ENCODE measurements at places on chromosomes 7 and 10.
A peak's percentile ranks its signal among the peaks of the same experiment; 100 is the strongest.

GRCh38 chr7:7566651-7567611 is at the start of gene MIOS:
Gene MIOS, plus strand, starts transcription at chr7:7566884. Its CDS starts 5,592 bp downstream, at chr7:7572476.
- DNase-seq: peak; percentile 44

DNA sequence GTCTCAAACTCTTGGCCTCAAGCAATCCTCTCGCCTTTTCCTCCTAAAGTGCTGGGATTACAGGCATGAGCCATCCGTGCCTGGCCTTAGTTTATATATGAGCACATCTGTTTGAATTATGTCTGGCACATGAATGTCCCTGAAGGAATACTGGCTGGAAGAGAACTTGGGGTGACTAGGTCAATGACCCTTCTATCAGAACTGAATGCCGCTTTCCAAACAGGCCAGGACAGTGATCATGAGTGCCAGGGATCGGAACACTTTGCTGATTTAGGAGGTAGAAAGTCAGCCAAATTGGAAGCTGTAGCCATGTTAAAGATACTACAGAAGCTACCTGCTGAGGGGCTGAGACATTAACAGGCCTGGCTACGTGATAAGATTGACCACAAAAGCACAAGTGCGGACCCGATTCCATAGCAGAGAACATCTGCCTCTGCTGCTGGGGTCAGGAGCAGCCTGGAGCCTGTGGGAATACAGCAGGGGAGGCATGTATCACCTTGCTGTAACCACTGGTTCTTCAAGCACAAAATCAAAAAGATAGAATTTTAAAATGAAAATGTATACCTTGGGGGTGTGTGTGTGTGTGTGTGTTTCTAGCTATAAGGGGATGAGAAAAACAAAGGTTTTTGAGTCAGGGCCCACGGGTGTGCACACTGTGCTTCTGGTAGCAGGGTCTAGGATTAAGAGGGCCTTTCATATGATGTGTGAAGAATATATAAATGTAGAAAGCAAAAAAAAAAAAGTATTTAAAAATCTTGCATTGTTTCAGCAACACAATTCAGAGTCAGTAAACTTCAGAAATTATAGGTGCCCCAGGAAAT is 293.7 kb downstream of the BBS9 start:
- no peak for DNase-seq

GRCh38 chr7:44574287-44574872 is 672 bp upstream of the DDX56 start:
- DNase-seq: no peak

GRCh38 chr10:6674291-6674690 is 94.2 kb upstream of the PRKCQ start:
- DNase-seq: no peak

- no peak for DNase-seq
Observed at GRCh38 chr7:73905360-73905759, 44.4 kb downstream of the TMEM270 start.

DNA sequence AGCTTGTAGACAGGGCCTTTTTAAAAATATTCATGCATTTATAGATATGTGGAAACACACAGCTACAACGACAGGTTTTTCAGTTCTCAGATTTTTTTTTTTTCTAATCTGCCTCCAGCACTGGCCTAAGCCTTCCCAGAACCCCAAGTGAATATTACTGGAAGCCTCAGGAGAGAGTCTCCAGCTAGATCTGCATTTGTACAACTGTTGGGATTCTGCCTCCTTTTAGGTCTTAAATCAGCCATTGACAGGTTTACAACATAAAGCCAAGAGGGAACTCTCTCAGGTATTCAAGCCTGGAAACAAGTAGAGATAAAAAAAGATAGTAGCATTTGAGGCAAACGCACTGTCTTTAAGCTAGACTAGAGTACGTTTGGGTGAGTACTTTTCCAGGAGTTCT is 275.8 kb downstream of the ANKRD30A start:
- DNase-seq: no peak

DNA sequence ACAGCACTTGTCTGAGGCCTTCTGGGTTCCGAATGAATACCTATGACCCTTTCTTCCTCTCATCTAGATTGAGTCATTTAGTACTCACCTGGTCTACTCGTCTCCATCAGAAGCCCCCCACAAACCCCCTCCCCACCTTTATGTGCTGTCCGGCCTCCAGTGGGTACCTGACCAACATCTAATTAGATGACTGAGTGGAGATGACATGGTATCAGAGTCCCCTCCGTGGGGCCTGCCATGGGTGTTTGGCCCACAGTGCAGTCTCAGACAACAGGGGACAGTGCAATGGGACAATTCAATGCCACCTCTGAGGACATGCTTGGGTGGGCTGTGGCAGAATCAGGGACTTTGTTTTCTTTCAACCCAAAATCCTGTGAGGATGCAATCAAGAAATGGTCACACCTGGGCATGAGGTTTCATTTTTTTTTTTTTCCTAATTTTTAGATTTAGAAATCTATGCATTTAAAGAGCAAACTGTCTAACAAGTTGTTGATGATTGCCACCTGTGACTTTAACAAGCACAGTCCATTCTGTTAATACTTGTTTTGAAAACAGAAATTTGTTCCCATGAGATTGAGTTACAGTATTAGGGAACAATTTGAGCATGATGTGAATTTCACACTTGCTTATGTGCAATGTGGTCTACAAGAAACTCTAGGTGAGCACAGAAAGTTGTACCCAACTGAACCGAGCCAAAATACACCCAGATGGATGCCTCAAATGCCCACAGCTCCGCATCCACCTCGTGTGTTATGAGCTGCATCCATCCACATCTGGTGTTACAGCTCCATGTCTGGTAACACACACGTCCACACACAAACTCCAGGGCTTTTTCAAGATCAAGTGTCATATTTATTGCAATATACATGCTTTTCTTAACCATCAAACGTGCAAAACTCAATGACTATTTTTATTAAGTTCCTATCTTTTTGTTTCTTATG is 27.5 kb downstream of the GPRIN2 start:
- DNase-seq: no peak

- no peak for DNase-seq
Observed at GRCh38 chr10:35130663-35131062, 4.0 kb downstream of the CREM start.

GRCh38 chr10:58755340-58755610 is 242.6 kb downstream of the BICC1 start:
- DNase-seq: no peak

- no peak for DNase-seq
Observed at GRCh38 chr10:124164264-124164663, 70.9 kb upstream of the CHST15 start.

DNA sequence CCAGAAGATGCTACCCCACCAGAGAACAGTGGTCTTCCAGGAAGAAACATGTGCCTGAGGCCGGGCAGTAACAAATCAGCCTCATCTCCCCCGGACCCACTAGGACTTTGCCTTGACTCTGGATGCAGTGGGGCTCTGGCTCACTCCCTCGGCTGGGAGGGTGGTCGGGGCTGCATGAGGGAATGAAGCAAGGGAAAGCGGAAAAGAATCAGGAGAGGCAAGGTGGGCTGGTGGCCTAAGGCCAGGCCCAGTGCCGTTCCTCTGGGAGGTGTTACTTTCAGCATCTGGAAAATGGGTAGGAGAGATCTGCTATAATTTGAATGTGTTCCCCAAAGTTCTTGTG is 51.8 kb downstream of the CLEC2L start:
- no peak for DNase-seq

- DNase-seq: peak; percentile 11
Observed at GRCh38 chr7:135414850-135415439, 95.0 kb downstream of the CNOT4 start.

- DNase-seq: no peak
Observed at GRCh38 chr7:81482600-81483186, 287.2 kb downstream of the HGF start.

- DNase-seq: no peak
Observed at GRCh38 chr7:155211761-155212160, 85.9 kb upstream of the INSIG1 start.

DNA sequence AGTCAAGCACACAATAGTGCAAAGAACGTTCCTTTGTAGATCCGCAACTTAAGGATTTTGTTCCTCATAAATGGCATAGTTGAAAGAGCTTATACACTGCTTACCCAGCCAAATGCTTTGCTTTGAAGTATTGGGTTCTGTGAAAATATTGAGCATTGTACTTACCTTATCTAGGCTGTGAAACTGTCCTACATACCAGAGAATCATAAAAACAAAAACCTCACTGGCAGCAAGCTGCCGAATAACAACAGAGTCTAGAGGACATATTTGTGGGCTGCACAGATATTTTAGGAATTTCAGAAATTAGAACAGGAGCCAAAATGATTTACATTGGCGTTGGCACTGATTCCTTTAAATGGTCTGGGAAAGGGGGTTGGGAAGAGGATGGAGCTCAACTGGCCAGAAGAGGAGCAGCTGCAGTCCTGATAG is 174.8 kb downstream of the RTKN2 start:
- DNase-seq: no peak

DNA sequence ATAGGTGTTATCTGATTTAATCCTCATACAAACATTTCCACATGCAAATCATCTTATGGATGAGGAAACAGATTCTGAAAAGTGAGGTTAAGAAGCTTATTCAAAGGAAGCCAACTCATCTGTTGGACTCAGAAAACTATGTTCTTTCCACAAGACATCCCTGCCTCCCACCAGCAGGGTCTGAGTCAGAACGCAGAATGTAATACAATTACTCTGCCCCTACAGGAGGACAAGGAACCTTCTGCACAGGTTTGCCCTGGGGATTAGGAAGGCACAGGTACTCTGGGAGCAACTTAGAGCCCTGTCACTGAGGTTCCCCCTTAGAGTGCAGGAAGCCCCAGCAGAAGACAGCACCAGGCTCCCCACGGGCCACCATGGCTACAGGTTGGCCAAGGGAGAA is 255.7 kb downstream of the TNS3 start:
- DNase-seq: no peak

DNA sequence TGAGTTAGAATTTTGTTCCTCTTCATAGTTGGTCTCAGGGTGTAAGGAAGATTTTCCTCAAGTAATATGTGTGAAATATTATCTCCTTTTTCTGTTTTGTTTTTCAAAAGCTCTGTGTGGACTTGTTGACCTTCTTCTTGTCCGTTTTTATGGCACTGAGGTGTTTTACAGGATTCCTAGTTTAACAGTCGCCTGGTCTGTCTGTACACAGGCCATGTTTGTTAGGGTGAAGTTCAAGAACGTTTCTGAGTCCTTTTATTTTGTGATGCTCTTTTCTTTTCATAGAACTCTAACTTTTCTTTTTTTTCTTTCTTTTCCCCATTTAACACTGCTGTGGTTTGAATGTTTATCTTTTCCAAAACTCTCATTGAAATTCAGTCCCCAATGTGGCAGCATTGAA is 18.5 kb downstream of the TACC2 start:
- DNase-seq: no peak

- DNase-seq: no peak
Observed at GRCh38 chr10:44972874-44973306, 5.7 kb downstream of the DEPP1 start.
